ENCODE measurements at places on chromosomes 16 and 17.

DNA sequence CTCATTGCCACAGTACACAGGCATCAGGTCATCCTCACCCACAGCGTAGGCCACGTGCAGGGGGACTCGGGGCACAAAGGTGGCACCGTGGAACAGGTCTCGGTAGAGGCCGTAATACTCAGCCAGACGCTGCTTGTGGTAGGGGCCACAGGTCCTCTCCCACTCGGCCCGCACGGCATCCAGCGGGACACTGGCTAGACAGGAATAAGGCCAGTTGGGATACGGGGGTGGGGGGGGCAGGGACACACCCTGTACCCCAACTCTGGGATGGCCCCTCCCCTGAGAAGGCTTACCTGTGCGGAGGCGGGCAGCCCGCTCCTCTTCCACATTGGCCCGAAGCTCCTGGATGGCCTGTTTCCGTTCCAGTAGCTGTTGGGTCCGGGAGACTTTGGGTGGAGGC lies 3.0 kb downstream of the MRPL38 start:
- peaks cover 11% of the 10 kb centered on the region for H3K36me3 ChIP-seq
- H3K4me1 ChIP-seq, result peaks cover 5% of the 10 kb centered on the region

DNA sequence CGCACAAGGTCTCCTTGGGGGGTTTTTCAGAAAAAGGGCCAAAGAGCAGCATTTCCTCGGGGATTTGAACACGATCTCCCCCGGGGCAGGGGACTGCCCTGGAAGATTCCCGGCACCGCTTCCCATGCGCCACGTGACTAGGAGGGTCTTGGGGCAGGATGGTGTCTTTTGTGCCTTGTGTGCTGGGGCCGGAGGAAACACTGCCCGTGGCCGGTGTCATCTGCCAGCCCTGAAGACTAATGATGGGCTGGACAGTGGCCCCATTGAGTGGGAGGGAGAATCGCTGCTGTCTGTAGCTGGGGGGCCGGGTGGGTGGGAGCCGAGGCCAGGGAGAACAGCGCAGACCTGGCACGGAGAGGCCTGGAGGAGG lies 315.1 kb downstream of the SEC14L1 start:
- peak overlapping the region; percentile 94 for H3K27ac ChIP-seq
- H3K4me1 ChIP-seq, result peaks cover 94% of the 10 kb centered on the region
- H3K36me3 ChIP-seq, result no peaks in the 10 kb centered on the region
- no peaks in the 10 kb centered on the region for H3K27me3 ChIP-seq

DNA sequence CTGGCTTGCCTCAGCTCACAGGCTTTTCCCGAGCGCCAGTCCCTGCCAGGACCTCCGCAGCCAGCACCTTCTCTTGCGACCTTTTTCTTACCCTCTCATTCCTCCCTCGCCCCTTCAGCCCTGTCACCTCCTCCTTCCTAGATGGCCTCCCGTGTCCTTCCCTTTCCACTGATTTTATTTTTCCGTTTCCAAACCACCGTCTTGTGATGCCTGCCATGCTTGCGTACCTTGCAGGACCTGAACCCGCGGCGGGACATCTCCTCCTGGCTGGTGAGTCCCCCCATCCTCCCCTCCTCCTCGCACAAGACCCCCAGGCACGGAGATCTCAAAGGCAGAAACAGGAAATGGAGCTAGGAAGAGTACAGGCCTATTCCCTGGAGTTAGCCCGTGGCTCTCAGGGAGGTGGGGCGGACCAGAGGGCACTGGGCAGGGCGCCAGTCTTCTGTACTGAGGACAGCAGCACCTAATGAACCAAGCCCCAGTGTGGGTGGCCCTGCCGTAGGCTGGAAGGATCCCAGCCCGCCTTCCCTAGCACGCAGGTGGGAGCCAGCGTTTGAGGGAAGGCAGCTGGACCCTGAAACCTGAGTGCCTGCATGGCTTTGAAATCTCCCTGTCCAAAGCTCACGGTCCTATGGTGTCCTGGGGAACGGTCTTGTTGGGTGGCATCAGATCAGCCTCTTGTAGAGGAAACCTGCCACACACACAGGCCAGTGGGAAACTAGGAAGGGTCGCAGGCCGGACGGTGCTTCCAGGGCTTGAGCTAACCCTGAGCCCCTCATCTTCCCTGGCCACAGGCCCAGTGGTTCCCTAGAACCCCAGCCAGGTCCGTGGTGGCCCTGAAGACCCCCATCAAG lies 612 bp downstream of the CISD3 start:
- H3K27ac ChIP-seq, result peak overlapping the region; percentile 89
- DNase-seq, result peak; percentile 52
- peak overlapping the region; percentile 60 for H3K4me3 ChIP-seq
- H3K4me1 ChIP-seq, result peaks cover 79% of the 10 kb centered on the region
- no peaks in the 10 kb centered on the region for H3K27me3 ChIP-seq

- peaks cover 47% of the 10 kb centered on the region for H3K4me1 ChIP-seq
- no peaks in the 10 kb centered on the region for H3K36me3 ChIP-seq
- H3K4me3 ChIP-seq, result peak overlapping the region; percentile 2
- no peak overlapping the region for H3K27ac ChIP-seq
- no peaks in the 10 kb centered on the region for H3K27me3 ChIP-seq
- no peak for DNase-seq
Measured at GRCh38 chr17:63039899-63040602, 74.0 kb downstream of the TANC2 start.

DNA sequence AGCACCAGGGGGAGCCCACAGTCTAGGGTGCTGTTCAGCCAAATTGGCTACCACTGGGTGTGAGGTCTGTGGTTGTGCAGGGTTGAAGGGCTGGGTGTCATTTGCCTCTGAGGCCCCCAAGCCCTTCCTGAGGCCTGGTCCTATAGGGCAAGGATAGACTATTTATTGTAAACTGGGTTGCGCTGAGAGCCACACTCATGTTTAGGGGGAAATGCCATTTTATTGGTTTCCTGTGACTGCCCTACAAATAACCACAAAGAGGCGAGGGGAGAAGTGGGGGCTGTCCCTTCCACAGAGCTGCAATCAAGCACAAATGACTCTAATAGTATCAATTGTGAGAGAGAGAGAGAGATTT lies 3.6 kb upstream of the ZCCHC14 start:
- peaks cover 7% of the 10 kb centered on the region for H3K4me1 ChIP-seq
- H3K36me3 ChIP-seq, result no peaks in the 10 kb centered on the region
- no peak for DNase-seq
- no peaks in the 10 kb centered on the region for H3K27me3 ChIP-seq
- no peak overlapping the region for H3K27ac ChIP-seq

GRCh38 chr17:11264183-11264871 lies 23.3 kb downstream of the SHISA6 start:
- H3K4me1 ChIP-seq, result no peaks in the 10 kb centered on the region
- no peak overlapping the region for H3K27ac ChIP-seq
- H3K36me3 ChIP-seq, result no peaks in the 10 kb centered on the region
- no peaks in the 10 kb centered on the region for H3K27me3 ChIP-seq

DNA sequence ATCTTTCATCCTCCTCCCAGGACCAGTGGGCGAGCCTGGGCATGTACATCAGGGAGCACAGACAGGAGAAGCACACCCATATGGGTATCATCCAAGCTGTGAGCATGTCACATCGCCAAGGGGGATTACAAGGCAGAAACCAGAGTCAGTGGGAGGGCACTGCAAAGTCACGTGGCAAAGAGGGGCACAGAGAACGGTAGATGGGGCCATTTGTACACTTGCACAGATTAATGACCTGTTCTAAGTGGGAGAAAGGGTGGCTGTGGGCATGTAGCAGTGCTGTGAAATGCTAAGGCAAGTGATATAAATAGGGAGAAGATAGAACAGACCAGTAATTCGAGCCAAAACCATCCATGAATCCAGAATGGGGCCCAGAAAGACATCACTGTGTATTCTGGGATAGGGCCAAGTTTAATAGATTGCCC lies 265.0 kb downstream of the CPPED1 start:
- H3K4me1 ChIP-seq, result no peaks in the 10 kb centered on the region
- H3K27ac ChIP-seq, result no peak overlapping the region
- no peaks in the 10 kb centered on the region for H3K27me3 ChIP-seq
- H3K4me3 ChIP-seq, result no peak overlapping the region

GRCh38 chr16:57167953-57168352 lies 17.9 kb downstream of the PSME3IP1 start:
- H3K4me1 ChIP-seq, result no peaks in the 10 kb centered on the region
- H3K36me3 ChIP-seq, result peaks cover 69% of the 10 kb centered on the region
- no peak for DNase-seq
- H3K4me3 ChIP-seq, result no peak overlapping the region

DNA sequence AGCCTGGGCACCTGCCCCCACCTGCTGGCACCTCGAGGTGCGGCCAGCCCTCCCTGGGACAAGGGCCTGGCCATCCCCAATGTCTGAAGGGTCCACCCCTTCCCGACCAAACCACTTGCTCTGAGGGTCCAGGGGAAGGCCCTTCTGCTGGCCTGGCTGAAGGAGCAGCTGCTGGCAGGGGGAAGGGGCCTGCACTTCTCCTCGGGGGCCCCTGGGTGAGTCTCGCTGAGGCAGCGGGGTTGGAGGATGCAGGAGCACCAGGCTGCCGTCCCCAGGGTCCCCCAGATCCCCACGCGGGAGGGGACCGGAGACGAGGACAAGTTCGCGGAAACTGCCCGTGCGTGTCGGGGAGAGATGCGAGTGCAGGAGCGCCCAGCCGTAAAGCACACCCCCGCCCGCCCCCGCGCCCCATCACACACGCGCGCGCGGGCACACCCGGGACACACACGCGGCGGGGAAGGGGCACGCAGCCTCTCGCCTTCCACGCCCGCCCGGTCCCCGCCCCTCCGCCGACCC lies 725 bp upstream of the CACNA1H start:
- DNase-seq, result no peak
- peak overlapping the region; percentile 9 for H3K4me3 ChIP-seq
- H3K27me3 ChIP-seq, result peaks cover 79% of the 10 kb centered on the region
- no peaks in the 10 kb centered on the region for H3K36me3 ChIP-seq
- no peak overlapping the region for H3K27ac ChIP-seq

- peak overlapping the region; percentile 96 for H3K27ac ChIP-seq
- DNase-seq, result no peak
- H3K4me1 ChIP-seq, result peaks cover 69% of the 10 kb centered on the region
- H3K27me3 ChIP-seq, result no peaks in the 10 kb centered on the region
- H3K36me3 ChIP-seq, result no peaks in the 10 kb centered on the region
Measured at GRCh38 chr16:48608452-48608851, 1.5 kb downstream of the N4BP1 start.

DNA sequence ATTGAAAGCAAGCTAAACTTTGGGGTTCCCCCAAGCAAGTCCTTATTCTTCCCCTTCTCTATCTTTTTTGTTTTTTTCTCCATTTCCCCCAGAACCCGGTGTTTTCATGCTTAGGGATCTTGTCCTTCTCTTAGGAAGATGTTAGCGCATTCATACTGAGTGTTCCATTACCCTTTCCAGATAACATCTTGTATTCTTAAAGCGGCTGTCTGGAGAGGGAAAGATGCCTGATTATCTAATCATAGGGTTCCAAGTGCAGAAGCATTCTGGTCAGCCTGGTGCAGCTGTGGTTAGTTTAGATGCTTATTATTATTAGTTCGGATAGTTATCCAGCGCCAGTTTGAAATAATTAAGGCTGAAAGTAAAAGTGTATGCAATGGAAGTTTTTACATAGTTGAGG lies 2.0 kb downstream of the TOM1L1 start:
- H3K27ac ChIP-seq, result no peak overlapping the region
- H3K27me3 ChIP-seq, result no peaks in the 10 kb centered on the region
- H3K36me3 ChIP-seq, result no peaks in the 10 kb centered on the region
- no peak for DNase-seq
- H3K4me3 ChIP-seq, result no peak overlapping the region

DNA sequence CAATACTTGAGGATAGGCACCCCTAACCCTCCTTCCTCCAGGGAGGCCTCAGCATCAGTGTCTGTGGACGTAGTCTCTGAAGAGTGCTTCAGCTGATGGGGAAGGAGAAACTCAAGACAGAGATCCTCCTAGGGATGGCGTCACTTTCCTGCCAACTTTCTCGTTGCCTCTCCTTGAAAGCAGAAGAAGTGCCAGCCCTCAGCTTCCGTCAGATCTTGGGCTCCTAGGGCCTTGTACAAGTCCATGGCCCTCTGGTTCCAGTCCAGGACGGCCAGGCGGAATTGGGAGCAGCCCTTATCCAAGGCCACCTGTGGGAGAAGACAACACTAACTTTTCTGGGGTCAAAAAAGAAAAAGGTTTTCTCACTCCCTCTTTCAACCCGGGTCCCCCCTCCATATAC lies 1.3 kb downstream of the SAT2 start:
- H3K4me3 ChIP-seq, result peak overlapping the region; percentile 82
- no peak for DNase-seq
- H3K4me1 ChIP-seq, result peaks cover 16% of the 10 kb centered on the region
- H3K27me3 ChIP-seq, result no peaks in the 10 kb centered on the region

- H3K4me3 ChIP-seq, result peak overlapping the region; percentile 86
- no peaks in the 10 kb centered on the region for H3K4me1 ChIP-seq
- no peaks in the 10 kb centered on the region for H3K27me3 ChIP-seq
- DNase-seq, result no peak
- H3K27ac ChIP-seq, result peak overlapping the region; percentile 90
Measured at GRCh38 chr17:50095626-50096037, 481 bp downstream of the PDK2 start.

- H3K36me3 ChIP-seq, result peaks cover 14% of the 10 kb centered on the region
- H3K27ac ChIP-seq, result peak overlapping the region; percentile 74
- peak overlapping the region; percentile 61 for H3K4me3 ChIP-seq
- H3K27me3 ChIP-seq, result peaks cover 5% of the 10 kb centered on the region
- H3K4me1 ChIP-seq, result peaks cover 20% of the 10 kb centered on the region
Measured at GRCh38 chr16:90046971-90047713, 27.9 kb upstream of the DBNDD1 start.

DNA sequence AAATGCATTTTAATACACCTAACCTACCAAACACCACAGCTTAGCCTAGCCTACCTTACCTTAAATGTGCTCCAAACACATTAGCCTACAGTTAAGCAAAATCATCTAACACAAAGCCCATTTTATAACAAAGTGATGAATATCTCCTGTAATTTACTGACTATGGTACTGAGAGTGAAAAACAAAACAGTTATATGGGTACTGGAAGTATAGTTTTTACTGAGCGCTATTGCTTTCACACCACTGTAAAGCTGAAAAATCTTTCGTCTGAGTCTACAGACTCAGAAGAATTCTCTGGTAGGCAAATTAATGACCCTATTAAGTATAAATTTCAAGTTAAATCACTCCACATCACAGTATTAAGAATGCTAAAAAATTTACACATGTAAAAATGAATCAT lies 3.5 kb downstream of the GRB2 start:
- no peak for DNase-seq
- peaks cover 22% of the 10 kb centered on the region for H3K4me1 ChIP-seq
- H3K36me3 ChIP-seq, result no peaks in the 10 kb centered on the region
- no peak overlapping the region for H3K27ac ChIP-seq

GRCh38 chr17:71632328-71632727 lies 488.5 kb upstream of the SOX9 start:
- DNase-seq, result no peak
- H3K4me3 ChIP-seq, result no peak overlapping the region
- no peaks in the 10 kb centered on the region for H3K27me3 ChIP-seq
- no peak overlapping the region for H3K27ac ChIP-seq
- no peaks in the 10 kb centered on the region for H3K36me3 ChIP-seq

Measured in tibial nerve (tissue), 4 donors.